ENCODE measurements at places on chromosomes 5 and 9.
A peak's percentile ranks its signal among the peaks of the same experiment; 100 is the strongest.

GRCh38 chr9:129252937-129253802 lies 75.1 kb upstream of the IER5L start:
- DNase-seq = no peak

DNA sequence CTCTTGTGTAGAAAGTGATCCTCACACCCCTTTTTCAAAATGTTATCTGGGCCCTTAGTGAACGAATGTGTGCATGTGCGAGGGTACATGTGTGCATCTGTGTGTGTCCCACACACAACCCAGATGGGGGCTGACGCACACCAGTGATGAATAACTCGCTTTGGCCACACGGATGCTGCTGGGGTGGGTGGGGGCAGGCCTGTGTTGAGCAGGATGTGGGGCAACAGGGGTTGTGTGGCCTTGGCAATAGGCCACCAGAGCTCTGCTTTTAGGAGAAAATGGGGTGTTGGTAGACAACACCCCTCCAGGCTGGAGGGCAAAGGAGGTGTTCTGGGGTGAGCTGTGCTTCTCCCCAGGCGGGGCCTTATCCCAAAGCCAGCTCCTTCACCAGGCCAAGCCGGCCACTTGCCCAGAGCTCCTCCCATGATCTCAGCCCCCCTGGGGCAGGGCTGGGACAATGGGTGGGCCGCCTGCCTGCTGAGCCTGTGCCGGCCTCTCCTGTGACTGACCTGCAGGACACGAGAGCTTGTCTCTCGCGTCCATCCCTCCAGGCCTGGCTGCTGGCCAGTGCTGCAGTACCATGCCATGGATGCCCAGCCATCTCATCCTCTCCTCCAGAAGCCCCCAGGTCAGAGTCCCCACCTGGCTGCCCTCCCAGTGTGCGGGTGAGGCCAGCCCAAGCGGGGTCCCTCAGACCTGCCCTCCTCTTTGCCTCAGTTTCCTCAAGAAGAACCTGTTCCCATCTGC lies 1.7 kb downstream of the DBN1 start:
- DNase-seq = no peak

- no peak for DNase-seq
Measured at GRCh38 chr9:16950051-16950450, 79.6 kb upstream of the BNC2 start.

DNA sequence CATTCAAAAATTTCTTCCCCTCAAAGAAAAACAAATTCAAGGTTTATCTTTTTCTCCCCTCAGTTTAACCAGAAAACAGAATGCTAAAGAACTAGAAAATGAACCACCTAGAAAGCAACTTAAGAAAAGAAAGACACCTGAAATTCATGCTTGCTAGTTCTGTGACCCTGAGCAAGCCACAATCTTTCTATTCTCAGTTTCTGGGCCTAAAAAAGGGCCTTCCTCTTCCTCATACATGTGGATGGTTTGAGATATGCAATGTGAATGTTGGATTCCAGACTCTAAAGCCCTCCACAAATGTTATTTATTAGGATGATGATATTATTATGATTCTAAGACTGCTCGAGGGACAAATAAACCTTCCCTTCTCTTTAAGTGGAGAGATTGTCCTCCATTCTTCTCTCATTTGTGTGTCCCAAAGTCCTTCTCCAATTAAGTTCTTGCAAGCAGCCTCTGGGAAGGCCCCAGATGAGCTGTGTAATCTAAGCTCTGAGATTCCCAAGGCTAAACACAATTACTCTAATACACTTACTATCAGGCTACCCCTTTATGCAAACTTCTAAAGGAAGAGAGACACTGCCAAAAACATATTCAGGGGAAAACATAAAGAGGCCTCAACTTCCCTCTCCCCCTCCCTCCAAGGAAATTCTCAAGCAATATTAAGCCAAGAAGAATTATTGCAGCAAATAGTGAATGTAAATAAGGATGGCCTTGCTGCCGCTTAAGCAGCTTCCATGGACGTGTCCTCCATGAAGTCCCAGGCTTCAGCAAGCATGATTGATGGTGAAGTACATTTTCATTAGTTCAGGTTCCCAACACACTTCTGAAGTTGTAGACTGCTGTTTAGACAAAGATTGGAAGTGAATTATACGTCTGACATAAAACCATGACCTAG lies 80.2 kb downstream of the PRKACG start:
- no peak for DNase-seq

DNA sequence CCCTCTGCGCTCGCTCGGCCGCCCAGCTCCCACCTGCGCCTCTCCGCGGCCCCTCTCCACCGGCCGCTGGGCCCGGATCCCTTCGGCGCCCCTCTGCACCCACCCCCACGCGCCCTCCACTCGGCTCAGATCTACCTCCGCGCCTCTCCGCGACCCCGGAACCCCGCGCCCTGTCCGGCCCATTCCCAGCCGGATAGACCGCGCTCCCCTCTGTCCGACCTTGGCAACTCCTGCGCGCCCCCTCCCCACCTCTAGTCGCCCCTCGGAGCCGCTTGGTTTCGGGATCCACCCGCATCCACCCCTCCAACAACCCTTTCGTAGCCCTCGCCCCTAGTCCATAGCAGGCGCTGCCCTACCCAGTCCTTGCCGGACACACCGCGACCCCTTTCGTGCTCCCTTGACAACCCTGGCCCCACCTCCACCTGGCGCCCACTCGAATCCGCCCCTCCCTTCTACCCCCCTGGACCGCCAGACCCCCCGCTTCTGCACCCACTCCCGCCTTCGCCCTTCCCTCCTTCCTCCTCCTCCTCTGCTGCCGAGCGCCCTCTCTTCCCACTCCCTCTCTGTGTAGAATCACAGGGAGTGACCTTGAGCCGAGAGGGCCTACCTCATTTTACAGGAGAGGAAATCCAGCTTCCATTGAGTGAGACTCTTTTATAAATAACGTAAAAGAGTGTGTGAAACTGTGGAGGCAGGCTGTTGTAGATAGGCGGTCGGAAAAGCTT lies 525 bp upstream of the AK3 start:
- peak; percentile 52 for DNase-seq

- DNase-seq = peak; percentile 67
Measured at GRCh38 chr9:98807070-98807813, at the start of gene GALNT12. GALNT12 (plus strand) TSS chr9:98807670; CDS start chr9:98807699, 29 bp downstream.

GRCh38 chr5:55220433-55221185 lies 6.5 kb downstream of the MCIDAS start:
- peak; percentile 82 for DNase-seq

- no peak for DNase-seq
Measured at GRCh38 chr5:123429993-123430392, 6.8 kb upstream of the CEP120 start.

DNA sequence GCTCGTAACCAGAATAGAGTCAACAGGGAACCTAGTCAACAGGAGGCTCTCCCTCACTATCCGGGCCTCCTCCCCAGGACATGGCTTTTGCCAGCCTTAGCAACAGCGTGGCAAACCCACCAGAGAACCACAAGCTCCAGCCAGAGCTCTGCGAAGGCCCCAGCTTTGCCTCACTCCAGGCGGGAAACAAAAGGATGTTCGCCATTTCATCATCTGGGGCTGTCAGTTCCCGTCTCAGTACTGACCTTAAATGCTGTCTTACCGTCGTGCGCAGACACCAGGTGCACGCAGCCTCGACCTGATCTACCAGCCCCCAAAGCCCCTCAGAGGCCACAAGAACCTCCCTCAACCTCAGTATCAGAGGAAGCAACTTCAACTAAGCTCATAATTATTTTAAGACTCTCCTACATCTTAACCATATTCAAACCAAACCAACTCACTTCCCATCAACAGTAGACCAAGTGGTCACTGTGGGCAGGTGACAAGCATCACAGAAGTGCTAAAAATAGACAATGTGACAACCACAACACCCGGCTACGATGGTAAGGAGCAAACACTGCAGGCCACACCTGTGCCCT lies 71.4 kb downstream of the SEMA4D start:
- DNase-seq = no peak

- DNase-seq = no peak
Measured at GRCh38 chr5:123176224-123176937, 87.3 kb downstream of the PRDM6 start.

DNA sequence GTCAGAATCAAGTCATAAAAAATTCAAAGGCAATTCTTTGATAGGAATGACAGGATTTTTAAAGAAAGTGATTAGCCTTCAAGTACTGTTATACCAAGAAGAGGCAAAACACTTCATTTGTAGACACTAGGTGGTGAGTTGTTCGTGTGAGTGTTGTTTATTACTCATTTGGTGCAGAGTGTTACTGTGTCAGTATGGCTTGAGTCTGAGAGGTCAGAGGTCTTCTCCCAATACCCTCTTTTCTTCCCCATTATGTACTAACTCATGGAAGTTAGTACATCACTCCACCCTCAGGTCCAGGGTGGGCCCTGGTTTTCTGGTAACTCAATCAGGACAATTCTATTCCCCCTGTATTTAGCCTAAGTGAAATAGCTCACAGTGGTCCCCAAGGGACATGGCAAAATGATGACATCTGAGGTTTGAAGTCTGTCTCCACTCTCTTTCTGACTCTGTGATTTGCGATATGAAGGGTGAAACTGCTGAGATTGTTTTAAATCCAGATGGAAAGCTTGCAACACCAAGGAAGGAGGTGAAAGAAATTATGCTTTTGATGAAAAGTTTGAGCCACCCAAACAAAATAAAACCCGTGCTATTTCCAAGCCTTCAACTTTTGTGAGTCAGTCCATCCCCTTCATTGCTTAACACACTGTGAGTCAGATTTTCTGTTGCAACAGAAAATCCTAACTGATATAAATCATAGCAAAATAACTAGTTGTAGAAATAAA lies 56.8 kb downstream of the NUDT12 start:
- no peak for DNase-seq

DNA sequence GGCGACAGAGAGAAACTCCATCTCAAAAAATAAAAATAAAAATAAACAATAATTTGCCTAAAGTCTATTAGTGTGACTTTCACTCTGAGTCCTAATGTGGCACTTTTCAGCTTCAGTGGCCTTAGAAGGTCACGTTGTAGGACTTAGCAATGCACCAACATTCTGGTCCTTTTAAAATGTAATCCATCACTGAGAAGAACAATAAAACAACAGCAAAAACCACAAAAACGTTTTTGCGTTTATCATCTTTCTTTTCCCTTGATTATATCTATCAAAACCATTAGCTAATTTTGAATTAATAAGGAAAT lies 190.1 kb upstream of the ZNF608 start:
- DNase-seq = no peak

- no peak for DNase-seq
Measured at GRCh38 chr5:159186319-159186718, 23.0 kb downstream of the RNF145 start.

GRCh38 chr9:128940946-128941755 lies 6.3 kb downstream of the DOLK start:
- no peak for DNase-seq

DNA sequence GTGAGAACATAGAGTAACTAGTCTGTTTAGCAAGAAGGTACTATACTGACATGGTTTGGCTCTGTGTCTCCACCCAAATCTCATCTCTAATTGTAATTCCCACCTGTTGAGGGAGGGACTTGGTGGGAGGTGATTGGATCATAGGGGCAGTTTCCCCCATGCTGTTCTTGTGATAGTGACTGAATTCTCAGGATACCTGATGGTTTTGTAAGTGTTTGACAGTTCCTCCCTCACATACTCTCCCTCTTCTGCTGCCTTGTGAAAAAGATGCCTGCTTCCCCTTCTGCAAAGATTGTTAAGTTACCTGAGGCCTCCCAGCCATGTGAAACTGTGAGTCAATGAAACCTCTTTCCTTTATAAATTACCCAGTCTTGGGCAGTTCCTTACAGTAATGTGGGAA lies 240.4 kb upstream of the ST8SIA4 start:
- no peak for DNase-seq

- DNase-seq = no peak
Measured at GRCh38 chr9:68731857-68732256, 26.8 kb downstream of the PIP5K1B start.

DNA sequence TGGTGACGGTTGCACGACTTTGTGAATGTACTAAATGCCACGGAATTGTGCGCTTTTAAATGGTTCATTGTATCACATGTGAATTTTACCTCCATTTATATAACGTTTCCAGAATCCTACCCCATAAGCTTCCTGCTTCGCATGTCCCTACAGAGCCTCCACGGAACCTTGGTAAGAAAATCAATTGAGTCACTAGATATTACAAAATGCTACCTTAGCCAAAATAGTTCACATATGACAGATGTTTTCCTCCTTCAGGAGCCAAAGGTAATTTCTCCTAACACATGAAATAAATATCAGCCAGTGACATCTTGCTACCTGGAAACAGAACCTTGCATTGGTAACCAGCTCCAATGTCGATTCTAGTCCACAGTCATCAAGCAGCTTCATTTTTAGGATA lies 125.1 kb downstream of the TTLL11 start:
- DNase-seq = no peak

- no peak for DNase-seq
Measured at GRCh38 chr9:29062446-29062845, 1489.2 kb upstream of the C9orf72 start.

DNA sequence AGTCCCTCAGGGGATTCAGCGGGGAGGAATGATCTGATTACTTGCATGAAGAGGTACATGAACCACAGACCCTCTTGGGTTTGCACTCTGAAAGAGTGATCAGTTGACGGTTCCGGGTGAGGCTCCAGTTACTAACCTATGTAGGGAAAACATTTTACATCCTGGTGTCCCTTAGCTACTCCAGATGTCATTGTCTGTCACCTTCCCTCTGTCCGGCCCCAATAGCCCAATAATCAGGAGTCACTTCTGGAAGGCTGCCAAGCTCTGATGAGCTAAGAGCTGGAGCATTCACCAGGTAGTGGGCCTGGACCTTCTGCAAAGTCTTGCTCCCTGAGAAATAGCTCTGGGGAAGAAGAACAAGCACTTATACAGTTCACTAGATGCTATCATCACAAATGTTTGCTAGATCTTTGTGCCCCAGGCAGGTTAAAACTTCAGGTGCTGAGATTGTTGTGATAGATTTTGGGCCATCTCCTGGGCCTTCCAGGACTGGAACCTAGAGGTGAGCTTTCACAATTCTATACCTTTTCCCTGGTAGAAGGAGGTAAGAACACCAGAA lies 64.5 kb downstream of the ENTREP1 start:
- no peak for DNase-seq

DNA sequence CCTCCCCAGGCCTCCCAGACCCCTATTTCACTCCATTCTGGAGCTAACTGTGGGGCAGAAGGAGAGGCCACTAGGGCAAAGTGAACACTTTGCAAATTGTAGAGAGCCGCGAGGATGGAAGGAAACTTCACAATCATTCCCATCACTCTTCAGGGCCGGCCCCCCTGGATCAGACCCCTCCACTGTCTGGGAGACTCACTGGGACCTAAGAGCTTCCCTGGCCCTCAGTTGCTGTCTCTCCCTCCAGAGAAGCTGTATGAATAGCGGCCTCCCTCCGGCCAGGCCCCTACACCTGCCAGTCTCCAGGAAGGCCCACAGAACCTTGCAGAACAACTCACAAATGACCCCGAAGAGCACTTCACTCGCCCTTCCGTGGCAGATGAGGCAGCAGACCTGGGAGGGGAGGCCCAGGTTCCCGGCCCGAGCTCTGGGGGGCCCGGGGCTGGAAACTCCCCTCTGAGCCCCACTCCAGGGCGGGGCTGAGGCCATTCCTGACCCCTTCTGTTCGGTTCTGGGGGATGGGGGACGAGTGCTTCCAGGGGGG lies 141.9 kb upstream of the IER5L start:
- DNase-seq = peak; percentile 28

DNA sequence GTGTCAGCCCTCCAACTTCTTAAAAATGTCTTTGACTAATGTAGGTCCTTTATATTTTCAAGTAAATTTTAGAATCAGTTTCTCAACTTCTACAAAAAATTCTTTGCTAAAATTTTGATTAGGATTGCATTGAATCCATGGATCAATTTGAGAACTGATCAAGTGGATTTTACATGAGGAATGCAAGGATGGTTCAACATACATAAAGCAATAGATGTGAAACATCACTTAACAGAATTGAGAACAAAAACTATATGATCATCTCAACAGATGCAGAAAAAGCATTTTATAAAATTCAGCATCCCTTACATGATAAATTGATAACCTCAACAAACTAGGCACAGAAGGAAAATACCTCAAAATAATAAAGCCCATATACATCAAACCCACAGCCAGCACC lies 190.8 kb downstream of the AUH start:
- DNase-seq = no peak
